ENCODE measurements at places on chromosomes 16 and 17. TPM values are rescaled to one million over a fixed set of nuclear protein-coding genes. Genes with fewer than 3 reads are reported as not detected.

DNA sequence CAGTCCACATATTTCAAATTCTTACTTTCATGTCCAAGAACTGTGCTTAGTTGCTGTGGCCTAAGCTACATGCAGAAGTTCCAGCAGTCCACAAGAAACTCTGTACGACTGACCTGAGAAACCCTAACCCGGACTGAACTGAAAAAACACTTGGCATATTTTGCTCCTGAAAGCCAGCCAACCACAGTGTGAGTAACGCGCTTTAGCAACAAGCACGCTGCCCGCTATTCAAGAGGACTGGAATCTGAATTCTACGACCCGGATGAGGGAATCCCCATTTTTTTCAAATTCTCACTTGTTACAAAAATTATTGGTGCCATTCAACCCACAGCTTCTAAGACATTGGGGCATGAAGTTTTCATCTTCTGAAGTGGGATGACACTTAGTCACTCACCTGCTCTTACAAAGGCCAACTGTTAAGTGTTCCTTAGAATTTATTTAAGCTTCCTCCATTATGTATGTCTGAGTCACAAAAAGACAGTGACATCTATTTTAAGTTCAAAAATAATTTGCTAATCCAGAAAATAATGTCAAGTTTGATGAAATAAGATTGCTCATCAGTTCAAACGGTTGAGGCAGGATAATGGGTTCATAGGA, 78.7 kb downstream of the CDYL2 start:
- DNase-seq: no peak
- no peaks in the 10 kb centered on the region for H3K27me3 ChIP-seq
- H3K4me1 ChIP-seq: no peaks in the 10 kb centered on the region
- H3K4me3 ChIP-seq: no peak overlapping the region

DNA sequence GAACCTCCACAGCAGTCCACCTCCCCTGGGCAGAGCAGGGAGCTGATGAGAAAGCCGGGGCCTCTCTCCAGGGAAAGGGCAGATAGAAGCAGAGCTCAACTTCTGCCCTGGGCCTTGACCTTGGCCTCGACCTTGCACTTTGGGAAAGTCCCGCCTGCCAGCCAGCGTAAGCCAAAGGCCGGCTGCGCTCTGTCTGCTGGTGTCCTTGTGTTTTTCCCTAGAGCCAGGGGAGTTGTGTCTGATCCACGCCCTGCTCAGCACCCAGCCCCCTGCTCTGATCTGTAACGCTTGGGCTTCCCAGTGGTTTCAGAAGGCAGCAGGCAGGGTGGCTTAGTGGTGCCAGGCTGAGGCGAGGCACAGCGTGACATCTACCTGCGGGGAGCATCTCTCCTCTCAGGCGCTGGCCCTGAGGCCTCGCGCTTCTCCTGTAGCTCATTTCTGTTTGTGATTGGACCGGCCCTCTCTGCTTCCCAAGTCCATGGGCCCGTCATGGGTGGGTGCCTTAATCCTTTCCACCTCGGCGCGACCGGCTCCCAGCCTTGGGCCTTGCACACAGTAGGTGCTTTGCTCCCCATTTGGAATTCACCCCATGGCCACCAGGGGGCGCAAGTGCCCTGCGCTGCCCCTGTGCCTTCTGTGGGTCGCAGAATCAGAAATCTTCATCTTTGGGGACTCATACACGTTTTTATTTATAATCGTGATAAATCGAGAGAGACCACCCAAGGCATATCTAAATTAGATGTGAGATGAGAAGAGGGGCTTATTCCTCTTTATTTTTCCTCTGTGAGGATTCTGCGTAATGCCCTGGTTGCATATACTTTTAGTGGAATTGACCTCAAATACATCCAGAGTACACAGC, 24.2 kb downstream of the SGSH start:
- peaks cover 14% of the 10 kb centered on the region for H3K4me1 ChIP-seq
- H3K4me3 ChIP-seq: no peak overlapping the region
- no peak overlapping the region for H3K27ac ChIP-seq

DNA sequence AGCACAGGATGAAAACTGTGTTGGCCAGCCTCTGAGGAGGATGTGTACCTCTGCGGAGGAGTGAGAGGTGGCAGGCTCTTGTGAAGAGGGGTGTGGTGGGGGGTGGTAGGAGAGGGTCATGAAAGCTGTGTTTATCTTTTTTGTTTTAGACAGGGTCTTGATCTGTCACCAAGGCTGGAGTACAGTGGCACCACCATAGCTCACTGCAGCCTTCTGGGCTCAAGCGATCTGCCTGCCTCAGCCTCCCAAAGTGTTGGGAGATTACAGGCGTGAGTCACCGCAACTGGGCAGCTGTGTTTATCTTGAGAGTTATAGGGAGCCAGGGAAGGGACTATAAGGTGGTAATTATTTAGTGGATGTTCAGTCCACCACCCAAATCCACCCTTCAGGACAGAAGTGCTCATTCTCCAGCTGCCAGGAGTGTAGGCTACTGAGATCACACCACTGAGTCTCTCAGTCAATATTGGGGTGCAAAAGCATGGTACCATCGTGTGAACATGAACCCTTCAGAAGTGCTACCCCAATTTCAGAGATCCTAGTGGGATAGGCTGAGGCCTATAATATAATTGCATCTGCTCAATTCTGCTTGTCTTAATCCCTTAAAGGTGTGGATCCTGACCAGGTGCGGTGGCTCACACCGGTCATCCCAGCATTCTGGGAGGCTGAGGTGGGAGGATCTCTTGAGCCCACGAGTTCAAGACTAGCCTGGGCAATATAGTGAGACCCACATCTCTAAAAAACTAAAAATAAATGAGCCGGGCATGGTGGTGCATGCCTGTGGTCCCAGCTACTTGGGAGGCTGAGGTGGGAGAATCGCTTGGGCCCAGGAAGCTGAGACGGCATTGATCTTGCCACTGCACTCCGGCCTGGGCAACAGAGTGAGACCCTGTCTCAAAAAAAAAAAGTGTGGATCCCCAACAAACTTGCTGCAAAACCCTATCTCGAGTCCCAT, 788 bp upstream of the EXOC3L1 start:
- H3K4me1 ChIP-seq: no peaks in the 10 kb centered on the region
- no peak overlapping the region for H3K4me3 ChIP-seq
- H3K27ac ChIP-seq: peak overlapping the region; percentile 3
- DNase-seq: no peak
- no peaks in the 10 kb centered on the region for H3K27me3 ChIP-seq

DNA sequence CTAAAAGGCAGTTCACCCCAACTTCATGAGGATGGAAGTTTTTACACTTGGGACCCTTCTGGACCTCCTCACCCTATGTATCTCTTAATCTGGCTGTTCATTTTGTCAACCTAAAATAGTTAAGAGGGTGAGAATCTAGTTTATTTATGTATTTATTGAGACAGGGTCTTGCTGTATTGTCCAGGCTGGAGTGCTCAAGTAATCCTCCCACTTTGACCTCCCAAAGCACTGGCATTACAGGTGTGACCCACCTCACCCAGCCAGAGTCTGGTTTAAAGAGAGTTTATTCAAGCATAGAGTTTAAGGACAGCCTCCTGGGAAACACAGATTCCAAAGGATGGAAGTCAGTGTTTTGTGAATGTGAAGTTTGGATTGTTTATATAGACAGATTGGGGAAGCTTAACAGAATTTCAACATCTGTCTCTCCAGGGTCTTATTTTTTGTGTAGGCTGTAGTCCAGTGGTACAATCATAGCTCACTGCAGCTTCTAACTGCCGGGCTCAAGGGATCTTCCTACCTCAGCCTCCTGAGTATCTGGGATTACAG, 8.0 kb upstream of the APPBP2 start:
- H3K4me3 ChIP-seq: no peak overlapping the region
- no peaks in the 10 kb centered on the region for H3K4me1 ChIP-seq
- DNase-seq: no peak
- no peak overlapping the region for H3K27ac ChIP-seq
- H3K36me3 ChIP-seq: no peaks in the 10 kb centered on the region

DNA sequence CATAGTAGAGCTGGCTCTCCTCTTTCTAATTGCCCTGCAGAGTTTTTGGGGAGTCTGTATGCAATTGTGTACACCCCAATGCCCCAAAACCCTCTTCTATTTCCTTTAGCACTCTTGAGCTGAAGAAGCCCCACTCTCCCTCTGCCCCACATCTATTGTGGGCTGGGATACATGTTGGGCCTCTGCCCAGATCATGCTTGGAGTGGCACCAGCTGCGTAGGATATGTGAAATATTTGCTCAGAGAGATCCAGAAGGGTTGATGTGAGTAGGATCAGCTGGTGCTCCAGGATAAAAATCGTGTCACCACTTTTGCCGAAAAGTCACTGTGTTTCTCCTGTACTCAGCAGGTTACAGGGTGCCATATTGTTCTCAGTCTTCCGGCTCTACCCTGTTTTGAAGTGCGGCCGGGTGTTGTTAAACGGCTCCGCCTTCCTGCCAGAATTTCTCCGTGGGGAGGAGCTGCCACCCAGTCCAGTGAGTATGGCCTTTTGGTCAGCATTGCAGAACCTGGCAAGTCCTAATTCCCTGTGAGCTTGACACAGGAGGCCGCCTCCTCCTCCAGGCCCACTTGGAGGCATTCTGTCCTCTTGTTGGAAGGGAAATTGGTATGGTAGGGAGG, 664.5 kb downstream of the WWOX start:
- no peaks in the 10 kb centered on the region for H3K27me3 ChIP-seq
- no peak for DNase-seq
- peaks cover 8% of the 10 kb centered on the region for H3K4me1 ChIP-seq
- H3K27ac ChIP-seq: no peak overlapping the region

DNA sequence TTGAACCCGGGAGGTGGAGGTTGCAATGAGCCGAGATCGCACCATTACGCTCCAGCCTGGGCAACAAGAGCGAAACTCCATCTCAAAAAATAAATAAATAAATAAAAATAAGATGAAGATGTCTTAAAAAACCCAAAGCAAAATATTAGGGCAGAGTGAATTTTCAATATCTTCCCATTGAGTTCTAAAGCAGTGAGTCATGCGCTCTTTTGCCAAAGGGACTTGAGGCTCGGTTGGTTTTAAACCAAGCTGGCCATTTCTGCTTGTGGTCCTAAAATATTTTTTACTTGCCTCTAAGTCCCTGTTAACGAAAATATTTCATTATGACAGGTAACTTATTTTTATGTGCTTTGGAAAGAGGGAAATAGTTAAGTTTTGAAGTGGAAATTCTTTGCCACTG, 4.7 kb downstream of the PAFAH1B1 start:
- no peak for DNase-seq
- no peaks in the 10 kb centered on the region for H3K36me3 ChIP-seq
- no peak overlapping the region for H3K27ac ChIP-seq
- no peaks in the 10 kb centered on the region for H3K27me3 ChIP-seq
- H3K4me3 ChIP-seq: no peak overlapping the region

- no peaks in the 10 kb centered on the region for H3K4me1 ChIP-seq
- no peaks in the 10 kb centered on the region for H3K27me3 ChIP-seq
- no peak overlapping the region for H3K4me3 ChIP-seq
Measured at GRCh38 chr16:88992351-88993165, 15.6 kb upstream of the CBFA2T3 start.

DNA sequence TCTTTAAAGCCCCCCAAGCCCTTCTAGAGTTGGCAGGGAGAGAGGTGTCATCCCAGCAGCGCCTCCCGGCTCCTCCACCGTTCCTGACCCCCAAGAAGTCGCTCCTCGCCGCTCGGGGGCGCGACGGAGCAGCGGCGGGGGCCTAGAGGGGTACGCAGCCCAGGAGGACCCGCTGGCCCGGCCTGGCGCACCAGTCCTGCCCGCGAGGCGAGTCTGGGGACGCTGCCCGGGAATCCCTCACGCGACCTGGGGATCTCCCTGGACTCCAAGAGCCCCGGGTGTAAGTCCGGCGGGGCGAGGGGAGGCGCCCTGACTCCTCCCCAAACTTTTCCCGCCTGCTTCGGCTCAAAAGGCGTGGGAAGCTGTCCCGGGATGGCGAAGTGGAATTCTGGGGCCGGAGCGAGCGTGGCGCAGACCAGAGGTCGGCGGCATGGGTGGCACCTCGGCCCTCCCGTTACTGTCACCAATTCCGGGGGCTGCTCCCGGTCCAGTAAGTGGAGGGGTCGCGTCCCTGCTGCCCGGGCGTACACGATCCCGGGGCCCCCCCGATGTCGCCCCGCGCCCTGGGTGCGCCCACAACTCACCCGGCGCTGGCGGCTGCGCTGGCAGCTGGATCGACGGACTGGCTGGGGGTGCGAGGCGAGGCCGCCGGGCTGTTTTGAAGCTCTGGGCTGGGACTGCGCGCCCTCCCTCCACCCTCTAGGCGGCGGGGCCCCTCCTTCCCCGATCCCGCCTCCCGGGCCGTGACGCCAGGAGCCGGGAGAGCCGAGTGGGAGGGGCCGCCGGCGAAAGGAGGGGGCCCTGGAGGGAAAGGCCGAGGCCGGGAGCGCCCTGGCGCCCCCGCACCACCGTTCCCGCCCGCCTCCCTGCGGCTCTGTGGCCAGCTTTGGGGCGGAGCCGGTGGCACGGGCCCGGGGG, at the start of gene EMP2:
Gene EMP2 (minus strand): TSS at position 634 of the 918 bp plus-strand sequence. CDS start 32,981 bp downstream, outside the sequence.
- H3K27ac ChIP-seq: peak within 1 kb of the TSS; percentile 98
- H3K36me3 ChIP-seq: no peaks in the 10 kb centered on the region
- peak; percentile 74 for DNase-seq
- H3K4me1 ChIP-seq: peaks cover 51% of the 10 kb centered on the region
- no peaks in the 10 kb centered on the region for H3K27me3 ChIP-seq

DNA sequence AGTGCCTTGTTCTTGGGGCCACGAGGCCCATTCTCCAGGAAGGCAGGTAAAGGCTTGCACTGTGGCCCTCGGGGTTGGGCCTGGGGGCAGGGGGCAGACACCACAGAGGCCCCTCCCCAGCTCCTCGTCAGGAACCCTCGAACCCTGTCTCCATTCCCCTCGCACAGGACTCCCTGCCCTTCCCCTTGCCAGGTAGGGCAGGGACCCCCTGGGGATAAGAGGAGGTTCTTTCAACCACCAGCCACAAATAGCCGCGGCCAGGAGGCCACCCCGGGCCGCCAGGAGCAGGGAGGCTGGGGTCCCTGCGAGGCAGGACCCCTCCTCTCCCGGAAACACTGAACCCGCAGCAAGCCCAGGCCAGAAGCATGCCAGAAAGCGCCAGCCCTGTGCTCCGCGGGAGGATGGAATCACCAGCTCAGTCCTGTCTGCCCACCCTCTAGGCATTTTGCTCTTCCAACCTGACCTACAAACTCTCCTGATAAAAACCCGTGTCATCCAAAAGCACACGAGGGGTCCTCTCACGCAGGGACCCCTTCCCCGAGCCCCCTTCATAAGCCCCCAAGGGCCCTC, 45.6 kb downstream of the SLC47A1 start:
- H3K4me3 ChIP-seq: peak overlapping the region; percentile 51
- H3K27ac ChIP-seq: no peak overlapping the region
- H3K4me1 ChIP-seq: no peaks in the 10 kb centered on the region
- H3K36me3 ChIP-seq: no peaks in the 10 kb centered on the region

The MSI2 gene
- total RNA-seq: 30.1 TPM

The ZNF597 gene
- total RNA-seq: 2.2 TPM

The NPTX1 gene
- total RNA-seq: not detected

The CD300H gene
- total RNA-seq: not detected

Measured in right atrium auricular region (tissue), 2 donors.